Aorta (tissue), 5 donors: ENCODE measurements at places on chromosomes 7 and 10. TPM values are rescaled to one million over a fixed set of nuclear protein-coding genes. Genes with fewer than 3 reads are reported as not detected.

DNA sequence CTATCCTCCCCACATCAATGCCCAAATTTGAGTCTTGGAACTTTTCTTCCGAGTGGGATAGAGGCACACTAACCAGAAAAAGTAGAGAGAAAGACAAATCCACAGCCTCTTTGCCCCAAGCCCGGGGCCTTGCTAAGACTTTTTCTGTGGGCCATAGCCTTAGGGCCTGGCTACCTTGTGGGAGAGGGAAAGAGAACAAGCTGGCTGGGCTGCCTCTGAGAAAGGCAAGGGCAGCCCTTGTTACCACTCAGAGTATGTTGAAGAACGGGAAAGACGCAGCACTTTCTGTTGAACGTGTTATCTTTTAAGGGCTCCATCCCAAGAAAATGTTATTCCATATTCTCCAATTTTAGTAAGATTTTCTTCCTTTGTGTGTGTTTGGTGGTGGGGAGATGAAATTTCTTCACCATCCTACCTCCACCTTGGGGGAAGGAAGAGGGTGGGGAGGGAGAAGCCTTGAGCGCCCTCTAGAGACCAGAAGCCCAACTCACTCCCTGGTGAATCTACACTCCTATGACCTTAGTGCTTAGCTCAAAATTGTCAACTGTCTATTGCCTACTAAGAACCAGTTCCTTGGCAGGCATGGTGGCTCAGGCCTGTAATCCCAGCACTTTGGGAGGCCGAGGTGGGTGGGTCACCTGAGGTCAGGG is 3.9 kb upstream of the NRF1 start:
- H3K4me3 ChIP-seq = no peak overlapping the region
- no peak for DNase-seq
- no peaks in the 10 kb centered on the region for H3K4me1 ChIP-seq
- no peaks in the 10 kb centered on the region for H3K36me3 ChIP-seq
- no peak overlapping the region for H3K27ac ChIP-seq
- no peaks in the 10 kb centered on the region for H3K27me3 ChIP-seq

DNA sequence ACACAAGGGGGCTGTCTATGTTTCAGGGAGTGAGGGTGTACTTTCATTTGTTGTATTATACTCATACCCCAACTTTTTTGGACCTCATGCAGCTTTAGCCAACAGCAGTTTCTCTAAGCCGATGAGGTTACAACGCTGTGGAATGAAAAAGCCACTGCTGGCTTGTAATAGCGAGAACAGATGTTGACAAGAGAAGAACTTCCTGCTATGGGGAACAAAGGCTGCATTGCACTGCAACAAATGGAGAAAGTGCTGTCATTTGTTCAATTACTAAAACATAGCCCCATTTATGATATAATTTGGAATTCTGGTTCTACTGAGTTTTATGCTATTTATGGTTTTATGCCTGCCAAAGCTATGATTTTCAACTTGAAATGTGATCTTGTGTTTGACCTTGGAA is 104.2 kb upstream of the TMEM72 start:
- no peaks in the 10 kb centered on the region for H3K4me1 ChIP-seq
- H3K4me3 ChIP-seq = no peak overlapping the region
- no peak for DNase-seq
- H3K27me3 ChIP-seq = no peaks in the 10 kb centered on the region
- H3K27ac ChIP-seq = no peak overlapping the region
- no peaks in the 10 kb centered on the region for H3K36me3 ChIP-seq

DNA sequence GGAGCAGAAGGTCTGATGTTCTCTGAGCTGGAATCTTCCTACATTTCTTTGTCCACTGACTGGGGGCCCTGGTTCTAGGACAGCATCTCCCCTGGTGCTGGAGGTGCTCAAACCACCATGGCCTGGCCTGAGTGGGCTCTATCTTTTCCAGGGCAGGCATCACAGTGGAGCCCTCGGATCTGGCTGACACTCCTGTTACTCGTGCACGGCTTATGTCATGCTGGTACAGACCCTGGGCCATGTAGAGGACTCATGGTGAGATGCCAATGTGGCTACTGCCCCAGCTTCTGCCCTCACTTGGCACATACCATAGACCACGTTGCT is 96.0 kb downstream of the HIPK2 start:
- H3K27me3 ChIP-seq = no peaks in the 10 kb centered on the region
- no peak for DNase-seq
- H3K4me3 ChIP-seq = no peak overlapping the region
- peak overlapping the region; percentile 80 for H3K27ac ChIP-seq
- H3K4me1 ChIP-seq = no peaks in the 10 kb centered on the region

DNA sequence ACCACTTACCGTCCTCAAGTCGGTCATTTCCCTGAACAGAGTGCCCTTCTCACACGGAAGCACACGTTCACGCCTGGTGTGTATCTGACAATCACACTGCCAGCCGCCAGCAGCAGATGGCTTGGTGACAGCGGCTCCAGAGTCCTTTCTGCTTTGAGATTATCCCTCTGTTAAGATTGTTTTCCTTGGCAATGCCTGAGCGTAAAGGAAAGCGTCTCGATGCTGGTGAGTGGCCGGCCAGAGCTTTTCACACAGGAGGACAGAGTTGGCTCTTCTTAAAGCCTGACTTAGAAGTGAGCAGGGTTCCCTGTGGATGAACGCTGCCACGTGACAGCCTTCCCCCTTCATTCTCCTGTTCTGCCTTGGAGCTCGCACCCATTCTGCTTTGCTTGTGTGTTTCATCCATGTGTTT is 22.1 kb upstream of the PRKAR1B start:
- no peaks in the 10 kb centered on the region for H3K4me1 ChIP-seq
- H3K4me3 ChIP-seq = no peak overlapping the region
- no peaks in the 10 kb centered on the region for H3K27me3 ChIP-seq
- no peak for DNase-seq
- no peak overlapping the region for H3K27ac ChIP-seq
- no peaks in the 10 kb centered on the region for H3K36me3 ChIP-seq

DNA sequence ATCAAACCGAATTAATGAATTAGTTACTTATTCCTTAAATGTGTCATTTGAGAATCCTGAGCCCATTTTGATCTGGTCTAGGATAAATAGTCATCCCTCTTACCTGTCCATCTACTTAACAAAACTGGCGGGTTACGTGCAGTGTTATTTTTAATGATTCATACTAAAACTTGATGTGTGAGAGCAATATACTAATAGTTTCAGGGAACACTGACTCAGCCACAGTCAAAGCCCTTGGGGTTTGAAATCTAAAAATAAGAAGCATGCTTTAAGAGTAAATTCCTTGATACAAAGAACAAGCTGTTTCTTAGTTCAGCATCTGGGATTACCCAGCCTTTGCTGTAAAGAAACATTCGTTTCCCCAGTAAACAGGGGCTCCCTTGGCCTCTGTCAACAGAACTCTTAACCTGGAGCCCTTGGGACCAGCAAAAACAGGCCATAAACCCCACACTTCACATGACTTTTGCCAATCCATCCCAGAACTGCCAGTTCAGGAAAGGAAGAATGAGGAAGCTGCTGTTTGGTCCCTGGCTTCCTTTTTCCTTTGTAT is 370.6 kb upstream of the IGFBP3 start:
- no peak for DNase-seq
- H3K36me3 ChIP-seq = no peaks in the 10 kb centered on the region
- no peaks in the 10 kb centered on the region for H3K27me3 ChIP-seq
- peak overlapping the region; percentile 87 for H3K27ac ChIP-seq

DNA sequence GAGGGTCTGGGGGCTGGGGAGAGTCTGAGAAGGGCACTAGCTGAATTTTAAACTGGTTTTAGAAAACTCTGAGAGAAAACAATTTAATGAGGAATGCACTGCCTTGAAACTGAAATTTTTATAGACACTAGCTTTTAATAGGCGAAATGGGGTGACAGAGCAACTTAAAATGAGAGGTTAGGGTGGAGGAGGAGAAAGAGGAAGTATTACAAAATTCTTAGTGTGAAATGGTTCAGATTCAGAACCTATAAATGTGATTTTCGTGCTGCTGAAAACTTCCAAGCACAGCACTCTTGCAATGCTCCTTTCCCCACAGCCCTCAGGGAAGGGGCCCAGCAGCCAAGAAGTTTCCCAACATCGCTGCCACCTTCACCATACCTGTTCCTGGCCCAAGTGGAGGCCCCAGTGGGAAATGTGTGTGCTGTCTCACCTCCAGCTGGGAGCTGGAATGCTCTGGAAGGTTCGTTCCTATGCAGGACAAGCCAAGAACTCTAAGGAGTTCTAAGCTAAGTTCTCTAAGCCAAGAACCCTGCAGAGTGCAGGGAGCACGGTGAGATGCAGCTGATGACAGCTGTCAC is 60.0 kb downstream of the ATXN7L1 start:
- H3K4me3 ChIP-seq = no peak overlapping the region
- H3K4me1 ChIP-seq = no peaks in the 10 kb centered on the region
- DNase-seq = no peak
- no peaks in the 10 kb centered on the region for H3K27me3 ChIP-seq
- H3K27ac ChIP-seq = no peak overlapping the region

- no peak for DNase-seq
- H3K4me3 ChIP-seq = no peak overlapping the region
- H3K4me1 ChIP-seq = no peaks in the 10 kb centered on the region
- H3K27ac ChIP-seq = no peak overlapping the region
Observed at GRCh38 chr7:79749856-79750255, 296.4 kb upstream of the MAGI2 start.

GRCh38 chr7:73829505-73829904 is 1.3 kb upstream of the CLDN4 start:
- H3K4me3 ChIP-seq = no peak overlapping the region
- no peaks in the 10 kb centered on the region for H3K4me1 ChIP-seq
- no peak for DNase-seq
- H3K36me3 ChIP-seq = no peaks in the 10 kb centered on the region
- no peak overlapping the region for H3K27ac ChIP-seq

DNA sequence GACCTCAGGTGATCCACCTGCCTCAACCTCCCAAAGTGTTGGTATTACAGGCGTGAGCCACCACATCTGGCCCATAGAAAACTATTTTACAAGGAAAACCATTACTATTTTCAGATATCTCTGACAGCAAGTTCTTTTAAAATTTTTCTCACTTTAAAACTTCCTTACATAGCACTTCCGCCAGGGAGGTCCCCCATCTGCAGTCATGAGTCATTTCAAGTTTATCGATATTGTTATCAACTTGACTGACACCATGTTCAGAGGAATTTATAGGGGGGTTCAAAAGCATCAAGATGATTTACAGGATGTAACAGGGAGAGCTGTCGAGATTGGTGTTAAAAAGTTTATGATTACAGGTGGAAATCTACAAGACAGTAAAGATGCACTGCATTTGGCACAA is 88.8 kb downstream of the NRBF2 start:
- no peaks in the 10 kb centered on the region for H3K4me1 ChIP-seq
- H3K27me3 ChIP-seq = no peaks in the 10 kb centered on the region
- H3K27ac ChIP-seq = no peak overlapping the region
- no peak overlapping the region for H3K4me3 ChIP-seq
- no peak for DNase-seq

DNA sequence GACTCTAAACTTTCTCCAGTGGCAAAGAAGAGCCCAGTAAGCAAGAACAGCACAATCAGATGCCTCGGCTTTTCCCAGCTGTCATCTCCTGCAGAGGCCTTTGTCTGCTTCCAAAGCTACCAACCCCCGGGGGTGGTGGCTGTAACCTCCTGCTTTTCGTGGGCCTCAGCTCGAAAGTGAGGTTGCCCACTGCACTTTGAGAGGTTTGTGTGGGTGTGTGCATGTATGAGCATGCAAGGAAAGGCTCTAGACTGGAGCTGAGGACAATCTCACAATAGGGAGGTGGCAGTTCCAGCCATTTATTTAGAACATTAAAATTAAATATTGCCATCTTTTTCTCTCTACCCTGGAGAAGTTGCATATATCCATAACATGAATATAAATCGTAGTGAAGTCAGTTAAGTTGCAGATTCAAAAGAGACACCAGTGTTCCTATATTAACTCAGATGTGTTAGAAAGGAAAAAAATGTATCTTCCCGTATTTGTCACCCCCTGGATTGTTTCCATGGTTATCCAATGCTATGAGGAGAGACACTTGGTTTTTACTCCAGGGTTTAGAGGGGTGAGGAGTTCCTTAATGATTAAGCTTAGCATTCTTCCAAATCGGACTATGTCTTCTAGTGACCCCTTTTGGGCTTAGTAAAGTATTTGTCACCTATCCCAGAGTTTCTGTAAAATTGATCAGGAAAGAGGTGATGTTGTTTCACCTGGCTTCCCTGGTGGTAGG is 781.1 kb downstream of the INHBA start:
- H3K4me1 ChIP-seq = peaks cover 3% of the 10 kb centered on the region
- no peak for DNase-seq
- H3K27ac ChIP-seq = no peak overlapping the region
- H3K36me3 ChIP-seq = no peaks in the 10 kb centered on the region

DNA sequence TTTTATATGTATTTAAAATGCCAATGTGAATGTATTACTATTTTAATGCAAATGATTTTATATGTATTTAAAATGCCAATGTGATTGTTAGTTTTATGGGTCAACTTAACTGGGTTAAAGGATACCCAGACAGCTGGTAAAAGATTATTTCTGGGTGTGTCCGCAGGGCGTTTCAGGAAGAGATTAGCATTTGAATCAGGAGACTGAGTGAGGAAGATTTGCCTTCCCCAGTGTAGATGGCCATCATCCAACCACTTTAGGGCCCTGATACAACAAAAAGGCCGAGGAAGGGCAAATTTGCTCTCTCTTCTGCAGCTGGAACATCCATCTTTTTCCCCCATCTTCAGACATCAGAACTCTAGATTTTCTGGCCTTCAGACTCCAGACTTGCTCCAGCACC is 116.2 kb downstream of the BAMBI start:
- H3K4me3 ChIP-seq = no peak overlapping the region
- no peak for DNase-seq
- peaks cover 7% of the 10 kb centered on the region for H3K4me1 ChIP-seq
- no peak overlapping the region for H3K27ac ChIP-seq
- H3K27me3 ChIP-seq = no peaks in the 10 kb centered on the region

GRCh38 chr7:113060100-113060499 is 26.5 kb downstream of the GPR85 start:
- no peaks in the 10 kb centered on the region for H3K4me1 ChIP-seq
- no peaks in the 10 kb centered on the region for H3K36me3 ChIP-seq
- no peak overlapping the region for H3K27ac ChIP-seq
- no peak overlapping the region for H3K4me3 ChIP-seq
- DNase-seq = no peak
- H3K27me3 ChIP-seq = no peaks in the 10 kb centered on the region

GRCh38 chr10:116838143-116838725 is 11.1 kb upstream of the ENO4 start:
- H3K4me3 ChIP-seq = no peak overlapping the region
- no peaks in the 10 kb centered on the region for H3K36me3 ChIP-seq
- no peak overlapping the region for H3K27ac ChIP-seq
- no peaks in the 10 kb centered on the region for H3K27me3 ChIP-seq
- no peaks in the 10 kb centered on the region for H3K4me1 ChIP-seq
- no peak for DNase-seq

GRCh38 chr10:17023386-17024298 is 106.0 kb downstream of the CUBN start:
- no peak overlapping the region for H3K4me3 ChIP-seq
- no peaks in the 10 kb centered on the region for H3K27me3 ChIP-seq
- H3K27ac ChIP-seq = peak overlapping the region; percentile 57
- H3K4me1 ChIP-seq = peaks cover 4% of the 10 kb centered on the region
- H3K36me3 ChIP-seq = no peaks in the 10 kb centered on the region

- H3K36me3 ChIP-seq = no peaks in the 10 kb centered on the region
- H3K4me3 ChIP-seq = no peak overlapping the region
- no peak overlapping the region for H3K27ac ChIP-seq
- H3K4me1 ChIP-seq = no peaks in the 10 kb centered on the region
Observed at GRCh38 chr7:146781352-146782116, 664.9 kb downstream of the CNTNAP2 start.

PRSS2 gene
- 19.1 TPM for polyA plus RNA-seq

ASZ1 gene
- polyA plus RNA-seq = not detected

FXYD4 gene
- not detected for polyA plus RNA-seq

TCERG1L gene
- not detected for polyA plus RNA-seq

CCDC172 gene
- not detected for polyA plus RNA-seq

OR2A5 gene
- not detected for polyA plus RNA-seq

TUBAL3 gene
- polyA plus RNA-seq = 0.28 TPM

TCF7L2 gene
- 14.0 TPM for polyA plus RNA-seq
